IPS DF 19.7 (cell line): ENCODE measurements at places on chromosomes 12 and 14.

DNA sequence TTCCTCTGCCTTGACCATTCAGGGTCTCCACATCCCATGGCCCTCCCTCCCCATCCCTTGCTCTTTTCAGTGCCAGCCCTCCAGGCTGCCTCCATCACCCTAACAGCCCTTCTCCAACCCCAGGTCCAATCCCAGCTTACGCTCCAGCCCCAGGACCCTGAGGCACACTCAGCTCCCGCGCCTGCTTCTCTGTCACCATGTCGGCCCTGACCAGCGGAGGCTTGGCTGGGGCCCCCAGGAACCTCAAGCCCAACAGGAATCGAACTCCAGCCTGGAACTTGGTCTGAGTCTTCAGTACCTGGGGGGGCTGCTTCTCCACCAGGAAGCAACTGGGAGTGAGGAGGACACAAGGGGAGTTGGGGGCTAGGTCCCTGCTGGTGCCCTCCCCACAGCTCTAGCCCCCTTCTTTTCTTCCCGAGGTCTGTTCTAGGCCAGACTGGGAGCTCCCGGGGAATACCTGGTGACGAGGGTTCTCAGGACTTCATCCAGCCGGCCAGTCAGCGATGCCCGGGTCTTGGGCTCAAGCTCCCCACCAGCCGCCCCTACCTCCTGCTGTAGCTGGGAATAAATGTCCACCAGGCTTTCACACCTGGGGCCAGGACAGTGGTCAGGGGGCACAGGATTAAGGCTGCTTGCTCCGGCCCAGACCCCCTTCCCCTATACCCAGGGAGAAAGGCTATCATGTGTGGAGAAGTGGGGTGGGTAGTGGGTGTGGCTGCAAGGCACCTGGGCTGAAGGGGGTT lies 6.0 kb downstream of the STAT6 start:
- no peak for DNase-seq

DNA sequence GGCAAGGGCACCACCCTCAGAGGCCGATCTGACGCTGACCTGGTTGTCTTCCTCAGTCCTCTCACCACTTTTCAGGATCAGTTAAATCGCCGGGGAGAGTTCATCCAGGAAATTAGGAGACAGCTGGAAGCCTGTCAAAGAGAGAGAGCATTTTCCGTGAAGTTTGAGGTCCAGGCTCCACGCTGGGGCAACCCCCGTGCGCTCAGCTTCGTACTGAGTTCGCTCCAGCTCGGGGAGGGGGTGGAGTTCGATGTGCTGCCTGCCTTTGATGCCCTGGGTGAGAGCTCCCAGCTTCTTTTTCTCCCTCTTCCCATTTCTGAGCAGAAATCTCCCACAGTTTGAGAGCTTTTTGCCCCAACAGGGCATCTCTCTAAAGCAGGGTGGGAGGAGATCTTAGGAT lies 1.8 kb downstream of the OAS1 start:
- no peak for DNase-seq

DNA sequence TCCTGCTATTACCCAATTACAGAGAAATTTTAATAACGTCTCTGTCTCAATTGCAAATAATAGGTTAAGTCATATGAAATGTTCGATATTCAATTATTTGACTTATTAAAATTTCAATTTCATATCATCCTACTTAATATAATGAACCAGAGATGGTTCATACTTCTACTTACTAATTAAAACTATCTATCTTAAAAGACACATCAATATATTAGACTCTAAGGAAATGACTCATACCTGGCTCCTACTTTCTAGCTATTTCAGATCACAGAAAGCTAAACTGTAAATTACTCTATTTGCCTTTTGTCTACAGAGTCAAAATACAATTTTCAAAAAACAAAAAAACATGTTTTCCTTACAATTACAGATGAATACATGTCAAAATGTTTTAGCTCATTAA lies 99.6 kb downstream of the CAPZA3 start:
- DNase-seq: no peak

DNA sequence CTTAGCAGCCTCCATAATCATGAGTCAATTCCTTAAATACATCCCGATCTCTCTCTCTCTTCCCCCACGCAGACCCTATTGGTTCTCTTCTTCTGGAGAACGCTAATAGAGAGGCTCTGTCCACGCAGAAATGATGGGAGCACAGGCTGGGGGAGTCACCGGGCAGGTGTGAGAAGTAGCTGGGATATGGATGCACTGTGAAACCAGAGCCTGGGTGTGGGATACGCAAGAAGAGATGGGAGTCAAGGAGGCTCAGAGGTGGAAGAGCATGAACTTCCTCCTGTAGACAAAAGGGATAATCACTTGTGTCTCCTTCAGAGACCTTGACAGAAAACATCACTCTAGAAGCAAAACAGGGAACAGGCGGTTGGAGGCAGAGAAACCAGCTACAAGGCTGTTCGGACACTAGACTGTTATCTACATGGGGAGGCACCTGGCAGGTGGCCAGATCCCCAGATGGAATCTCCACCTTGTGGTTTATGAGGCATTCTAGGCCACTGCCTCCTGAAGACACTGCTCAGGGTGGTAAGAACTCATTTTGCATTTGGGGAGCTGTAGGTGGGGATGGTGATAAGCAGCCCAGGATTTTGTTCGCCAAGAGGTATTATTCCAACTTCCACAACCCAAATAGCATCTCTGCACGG lies 7.2 kb upstream of the SELPLG start:
- DNase-seq: no peak

- DNase-seq: no peak
Observed at GRCh38 chr14:32366986-32367385, 37.9 kb downstream of the AKAP6 start.

- no peak for DNase-seq
Observed at GRCh38 chr12:64797156-64797555, 27.3 kb upstream of the TBC1D30 start.

DNA sequence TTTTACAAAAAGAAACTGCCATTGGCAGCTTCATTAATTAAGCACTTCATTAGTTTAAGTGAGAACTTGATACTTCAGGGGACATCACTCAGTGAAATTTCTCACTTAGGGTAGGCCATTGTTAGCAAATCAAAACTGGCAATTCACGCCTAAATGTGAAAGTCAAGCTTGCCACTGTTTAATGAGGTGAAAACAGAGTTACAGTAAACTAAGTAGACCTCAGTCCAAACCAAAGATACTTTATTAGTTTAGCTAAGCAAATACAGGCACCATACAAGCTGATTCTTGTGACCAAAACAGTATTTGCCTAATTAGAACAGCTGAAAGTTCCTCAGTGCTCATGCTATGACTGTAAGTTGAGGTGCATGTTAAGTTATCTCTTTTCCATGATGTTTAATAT lies 176.5 kb upstream of the CPNE8 start:
- no peak for DNase-seq

DNA sequence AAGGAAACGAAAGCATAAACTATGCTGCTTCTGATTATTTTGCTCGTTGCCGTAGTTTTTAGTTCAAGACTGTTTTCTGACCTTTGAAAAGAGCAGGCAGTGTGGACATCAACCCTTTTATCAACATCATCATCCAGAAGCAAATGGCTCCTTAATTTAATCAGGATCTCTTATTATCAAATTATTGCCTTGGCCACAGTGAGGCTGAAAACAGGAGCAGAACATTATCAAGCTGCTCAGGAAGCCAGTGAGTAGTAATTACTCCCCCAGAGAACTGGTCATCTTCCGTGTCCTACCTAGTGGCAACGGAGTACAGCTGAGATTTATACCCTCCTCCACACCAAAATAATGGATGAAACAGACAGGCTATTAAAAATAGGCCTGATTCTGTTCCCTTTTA lies 2.2 kb upstream of the DIABLO start:
- no peak for DNase-seq

DNA sequence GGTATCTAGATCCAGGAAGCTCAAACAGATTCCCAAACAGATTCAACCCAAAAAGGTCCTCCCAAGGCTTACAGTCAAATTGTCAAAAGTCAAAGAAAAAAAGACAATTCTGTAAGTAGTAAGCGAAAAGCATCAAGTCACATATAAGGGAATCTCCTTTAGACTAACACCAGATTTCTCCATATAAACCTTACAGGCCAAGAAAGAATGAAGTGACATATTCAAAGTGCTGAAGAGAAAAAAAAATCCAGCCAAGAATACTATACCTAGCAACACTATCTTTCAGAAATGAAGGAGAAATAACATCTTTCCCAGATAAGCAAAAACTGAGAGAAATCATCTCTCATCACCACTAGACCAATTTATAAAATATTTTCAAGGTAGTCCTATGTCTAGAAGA lies 79.6 kb upstream of the LGR5 start:
- DNase-seq: no peak

GRCh38 chr12:114339626-114340025 lies 66.3 kb downstream of the TBX5 start:
- no peak for DNase-seq

GRCh38 chr14:52735921-52736489 lies 6.0 kb downstream of the STYX start:
- DNase-seq: no peak

DNA sequence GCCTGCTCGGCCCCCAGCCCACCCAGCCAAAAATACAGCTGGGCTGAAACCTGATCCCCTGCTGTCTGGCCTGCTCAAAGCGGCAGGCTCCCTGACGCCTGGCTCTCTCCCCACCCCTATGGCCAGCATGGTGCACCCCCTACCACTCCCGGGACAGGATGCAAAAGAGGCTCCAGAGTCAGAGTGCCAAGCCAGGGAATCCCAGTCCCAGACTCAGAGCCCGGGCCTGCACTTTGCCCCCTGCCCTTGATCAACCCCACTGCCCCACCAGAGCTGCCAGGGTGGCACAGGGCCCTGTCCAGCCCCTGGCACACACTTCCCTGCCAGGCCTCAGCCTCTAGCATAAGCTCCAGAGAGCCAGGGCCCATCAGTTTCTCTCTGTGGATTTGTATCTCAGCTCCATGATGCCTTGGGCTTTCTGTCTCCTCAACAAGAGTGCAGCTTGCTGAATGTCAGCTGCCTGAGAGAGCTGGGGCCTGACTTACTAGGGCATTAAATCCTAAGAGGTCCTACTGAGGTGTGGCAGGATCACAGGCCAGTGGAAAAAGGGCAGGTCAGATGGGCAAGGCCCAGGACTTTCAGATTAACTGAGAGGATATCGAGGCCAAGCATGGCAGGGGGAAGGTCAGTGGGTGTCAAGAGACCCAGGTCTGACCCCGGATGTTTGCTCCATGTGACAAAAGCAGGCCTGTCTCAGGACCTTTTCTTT lies 13.9 kb downstream of the ACVRL1 start:
- DNase-seq: no peak

DNA sequence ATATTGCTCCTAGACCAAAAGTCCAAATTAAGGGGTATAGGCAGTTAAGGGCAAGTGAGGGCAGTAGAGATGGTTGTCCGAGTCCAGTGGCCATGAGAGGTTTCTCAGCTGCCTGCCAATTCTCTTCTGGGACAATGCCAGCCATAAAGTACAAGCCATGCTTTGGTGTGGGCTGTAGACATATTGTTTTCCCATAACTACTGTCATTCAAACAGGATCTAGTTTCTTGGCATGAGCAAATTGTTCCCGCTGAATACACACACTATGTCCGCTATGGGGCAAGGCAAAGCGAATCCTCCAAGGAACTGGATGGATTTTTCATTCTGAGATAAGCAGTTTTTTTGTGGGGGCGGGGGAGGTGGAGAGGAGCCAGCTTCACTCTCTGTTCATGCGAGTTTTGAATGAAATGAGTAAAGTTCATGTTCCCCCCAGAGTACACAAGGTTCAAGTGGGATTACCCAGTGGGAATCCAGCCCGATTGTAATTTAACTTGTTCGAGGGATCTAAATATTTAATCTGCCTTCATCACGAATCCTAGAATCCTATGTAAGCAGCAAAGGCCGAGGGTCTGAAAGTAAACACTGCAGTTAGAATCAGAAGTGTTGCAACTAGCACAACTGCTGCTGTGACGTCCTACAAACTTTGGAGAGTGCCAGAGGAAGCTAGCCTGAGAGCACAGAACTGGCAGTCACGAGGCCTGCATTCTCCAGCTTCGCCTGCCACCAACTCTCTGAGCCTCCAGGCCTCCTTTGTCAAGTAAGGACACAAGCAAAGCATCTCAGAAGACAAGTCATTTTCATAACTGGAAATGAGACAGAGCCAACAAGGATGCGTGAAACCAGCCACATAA lies 137.0 kb downstream of the CRADD start:
- DNase-seq: no peak

- no peak for DNase-seq
Observed at GRCh38 chr14:102805371-102805891, 28.2 kb downstream of the TRAF3 start.

- DNase-seq: no peak
Observed at GRCh38 chr12:45704968-45705367, 24.5 kb upstream of the ARID2 start.

DNA sequence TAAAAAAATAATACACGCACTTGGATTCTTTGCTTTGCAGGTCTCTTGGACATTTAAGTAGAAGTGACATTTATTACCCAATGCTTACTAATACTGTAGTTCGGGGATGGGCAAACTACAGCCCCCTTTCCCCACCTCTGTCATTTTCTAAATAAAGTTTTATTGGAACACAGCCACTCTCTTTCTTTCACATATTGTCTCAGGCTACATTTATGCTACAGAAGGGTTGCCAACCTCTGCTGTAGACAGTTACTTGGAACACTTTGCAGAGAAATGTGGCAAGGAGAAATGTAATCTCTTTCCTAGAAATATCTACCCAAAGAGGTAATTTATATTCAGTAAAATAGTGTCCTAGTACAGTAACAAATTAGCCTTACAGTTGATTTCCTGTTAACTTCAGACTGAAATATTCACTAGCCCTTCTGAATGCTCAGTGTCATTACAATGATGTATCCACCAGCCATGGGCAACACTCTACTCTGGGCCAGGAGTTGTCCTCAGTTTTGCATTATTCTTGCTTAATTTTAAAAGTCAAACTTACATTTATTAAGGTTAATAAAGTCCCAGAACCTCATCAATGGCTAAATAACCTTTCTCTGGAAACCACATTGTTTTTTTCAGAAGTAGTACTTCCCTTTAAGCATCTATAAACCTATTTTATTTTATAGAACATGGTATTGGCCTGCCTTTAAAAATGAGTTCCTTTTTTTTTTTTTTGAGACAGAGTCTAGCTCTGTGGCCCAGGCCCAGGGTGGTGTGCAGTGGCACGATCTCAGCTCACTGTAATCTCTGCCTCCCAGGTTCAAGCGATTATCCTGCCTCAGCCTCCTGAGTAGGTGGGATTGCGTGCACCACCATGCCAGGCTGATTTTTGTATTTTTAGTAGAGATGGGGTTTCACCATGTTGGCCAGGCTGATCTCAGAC lies 269.6 kb upstream of the AMIGO2 start:
- no peak for DNase-seq

- DNase-seq: no peak
Observed at GRCh38 chr12:54989829-54990228, 5.3 kb upstream of the TESPA1 start.

DNA sequence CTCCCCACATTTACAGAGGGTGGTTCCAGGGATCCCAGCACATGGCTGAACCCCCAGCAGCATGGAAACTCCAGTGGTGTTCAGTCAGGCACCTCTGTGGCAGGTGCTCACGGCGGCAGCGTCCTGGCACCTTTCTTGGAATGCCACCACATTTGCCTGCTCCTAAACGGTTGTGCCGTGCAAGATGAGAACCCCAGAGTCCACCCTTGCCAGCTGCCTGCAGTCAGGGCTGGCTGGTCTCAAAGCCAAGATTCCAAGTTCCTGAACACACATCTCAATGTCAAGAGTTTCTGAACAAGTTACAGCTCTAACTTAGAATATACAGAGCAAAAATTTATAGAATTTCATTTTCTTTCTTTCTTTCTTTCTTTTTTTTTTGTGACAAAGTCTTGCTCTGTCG lies 38.7 kb downstream of the DDX51 start:
- no peak for DNase-seq

GRCh38 chr12:120710805-120711296 lies 593 bp downstream of the UNC119B start:
- no peak for DNase-seq

- DNase-seq: no peak
Observed at GRCh38 chr14:82385048-82385447, 851.4 kb upstream of the SEL1L start.
